Osteocyte (in vitro differentiated cells): ENCODE measurements at places on chromosomes 6 and 20.

DNA sequence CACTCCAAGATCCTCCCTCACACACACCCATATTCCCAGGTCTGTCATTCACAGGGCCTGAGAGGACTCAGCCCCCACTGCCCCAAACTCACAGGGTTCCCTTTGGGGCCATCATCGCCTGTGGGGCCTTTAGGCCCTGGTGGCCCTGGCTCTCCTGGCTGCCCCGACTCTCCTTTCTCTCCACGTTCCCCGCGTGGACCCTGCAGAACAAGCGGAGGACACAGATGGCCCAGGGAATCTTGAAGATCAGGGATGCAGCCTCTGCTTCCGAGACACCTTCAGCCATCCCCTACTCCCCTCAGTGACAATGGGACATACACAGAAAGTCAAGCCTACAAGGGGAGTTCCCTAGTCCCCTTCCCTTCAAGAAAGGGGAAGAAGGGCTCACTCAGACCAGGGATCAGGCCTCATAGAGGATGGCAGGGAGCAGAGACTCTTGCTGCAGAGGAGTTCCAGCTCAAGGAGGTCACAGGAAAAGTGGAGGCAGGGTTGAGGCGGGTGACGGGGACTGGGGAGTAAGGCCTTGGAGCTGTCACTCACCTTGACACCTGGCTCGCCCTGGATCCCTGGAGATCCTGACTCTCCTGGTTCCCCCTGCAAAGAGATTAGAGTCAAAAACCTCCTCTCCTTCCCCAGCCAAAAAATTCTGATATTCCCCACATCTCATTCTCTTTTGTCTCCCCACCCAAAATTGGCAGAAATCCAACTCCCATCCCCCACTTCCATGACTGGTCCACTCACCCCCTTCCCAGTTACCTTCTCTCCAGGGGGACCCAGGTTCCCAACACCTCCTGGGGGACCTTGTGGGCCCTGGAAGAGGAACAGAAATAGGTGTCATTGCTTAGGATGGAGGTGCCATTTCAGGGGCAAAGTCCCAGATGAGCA, 22.7 kb downstream of the COL11A2 start:
- peaks cover 5% of the 10 kb centered on the region for H3K4me1 ChIP-seq
- DNase-seq = no peak
- no peak overlapping the region for H3K27ac ChIP-seq
- H3K27me3 ChIP-seq = peaks cover 7% of the 10 kb centered on the region

DNA sequence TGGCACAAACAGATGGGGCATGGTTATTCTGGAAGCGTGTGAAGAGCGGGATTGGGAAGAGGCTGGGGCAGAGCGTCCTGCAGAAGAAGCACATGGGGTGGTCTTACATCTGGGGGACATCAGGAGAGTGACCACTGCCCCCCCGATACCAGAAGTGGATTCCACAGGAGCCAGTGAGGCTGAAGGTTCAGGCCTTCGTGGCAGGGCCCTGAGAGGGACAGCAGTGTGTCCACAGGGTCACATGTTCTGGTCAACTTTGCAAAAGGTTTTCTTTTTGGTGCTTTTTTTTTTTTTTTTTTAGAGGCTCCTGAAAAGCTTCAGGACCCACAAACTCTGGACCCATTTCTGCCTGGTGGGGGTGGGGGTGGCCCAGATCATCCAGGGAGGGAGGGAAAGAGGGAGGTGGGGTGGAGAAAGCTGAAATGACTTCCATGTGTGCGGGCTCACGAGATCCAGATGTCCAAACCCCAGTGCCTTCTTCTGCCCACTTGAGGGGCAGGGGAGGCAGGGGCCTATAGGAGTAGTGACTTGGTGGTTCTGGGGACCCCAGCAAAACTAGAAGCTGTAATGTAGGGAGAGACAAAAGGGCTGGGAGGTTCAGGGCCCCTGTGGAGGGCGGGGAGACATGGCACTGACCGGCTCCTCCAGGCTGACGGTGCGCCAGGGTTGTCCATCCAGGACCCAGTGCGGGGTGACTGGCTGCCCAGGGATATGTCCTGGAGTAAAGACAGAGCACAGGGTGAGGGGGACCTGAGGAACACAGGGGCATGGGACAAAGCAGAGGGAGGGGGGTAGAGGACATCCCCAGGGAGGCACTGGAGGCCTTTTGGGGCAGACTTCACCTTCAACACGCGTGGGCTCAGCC, 2.7 kb downstream of the ADAM33 start:
- peak overlapping the region; percentile 94 for H3K27ac ChIP-seq
- no peaks in the 10 kb centered on the region for H3K36me3 ChIP-seq
- H3K27me3 ChIP-seq = peaks cover 10% of the 10 kb centered on the region
- H3K4me1 ChIP-seq = peaks cover 52% of the 10 kb centered on the region
- DNase-seq = no peak

GRCh38 chr6:50899306-50899870, 80.7 kb downstream of the TFAP2B start:
- DNase-seq = no peak
- H3K4me3 ChIP-seq = no peak overlapping the region
- peaks cover 3% of the 10 kb centered on the region for H3K36me3 ChIP-seq
- peaks cover 6% of the 10 kb centered on the region for H3K4me1 ChIP-seq
- H3K27me3 ChIP-seq = no peaks in the 10 kb centered on the region

- H3K36me3 ChIP-seq = peaks cover 3% of the 10 kb centered on the region
- H3K27me3 ChIP-seq = no peaks in the 10 kb centered on the region
- no peak overlapping the region for H3K4me3 ChIP-seq
- H3K4me1 ChIP-seq = peaks cover 47% of the 10 kb centered on the region
- DNase-seq = no peak
- H3K27ac ChIP-seq = peak overlapping the region; percentile 28
Observed at GRCh38 chr6:18412068-18412467, 24.9 kb downstream of the RNF144B start.

DNA sequence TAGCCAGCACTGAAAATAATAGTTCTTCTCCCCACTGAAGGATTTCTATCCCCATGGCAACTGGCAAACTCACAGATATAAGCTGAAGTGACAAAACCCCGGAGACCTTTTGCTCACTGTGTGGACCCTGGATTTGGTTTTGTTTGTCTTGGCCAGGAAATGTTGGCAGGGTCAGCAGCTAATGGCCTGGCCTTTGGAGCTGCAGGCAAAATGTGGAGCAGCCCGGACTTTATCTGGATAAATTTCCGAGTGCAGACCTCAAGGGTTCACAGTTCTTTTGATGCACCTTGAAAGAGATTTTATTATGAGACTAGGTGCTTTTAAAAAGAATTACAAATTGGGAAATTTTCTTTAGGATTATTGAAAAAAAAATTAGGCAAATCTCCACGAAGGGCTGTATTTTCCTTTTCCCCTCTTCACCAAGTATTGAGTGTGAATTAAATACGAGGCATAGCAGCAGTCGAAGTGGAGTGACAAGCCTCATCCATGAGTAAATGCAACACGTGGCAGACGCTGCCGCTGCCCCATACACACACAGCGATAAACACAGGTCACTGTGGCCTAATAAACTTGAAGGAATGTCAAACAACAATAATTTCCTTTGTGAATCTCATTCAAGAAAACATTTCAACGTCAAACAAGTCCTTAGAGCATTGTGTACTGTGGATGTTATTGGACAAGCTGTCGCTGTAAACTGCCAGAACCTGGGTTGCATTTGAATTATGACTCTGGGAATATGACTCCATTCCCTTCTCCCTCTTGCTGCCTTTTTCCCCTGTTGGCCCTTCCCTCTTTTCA, 35.1 kb upstream of the CCN6 start:
- no peak overlapping the region for H3K4me3 ChIP-seq
- peak overlapping the region; percentile 11 for H3K27ac ChIP-seq
- DNase-seq = no peak
- no peaks in the 10 kb centered on the region for H3K27me3 ChIP-seq
- H3K4me1 ChIP-seq = peaks cover 48% of the 10 kb centered on the region

- H3K36me3 ChIP-seq = no peaks in the 10 kb centered on the region
- H3K27me3 ChIP-seq = no peaks in the 10 kb centered on the region
- H3K27ac ChIP-seq = no peak overlapping the region
Observed at GRCh38 chr6:89298680-89299465, 16.2 kb downstream of the GABRR2 start.
